Stimulated activated CD4-positive, alpha-beta T cell treated with anti-CD3 and anti-CD28 coated beads, Interleukin-12 subunit alpha, Interleukin-12 subunit beta, amount 100 ng/mL, for 48 hours (primary cell): ENCODE measurements at places on chromosomes 3 and 15.

DNA sequence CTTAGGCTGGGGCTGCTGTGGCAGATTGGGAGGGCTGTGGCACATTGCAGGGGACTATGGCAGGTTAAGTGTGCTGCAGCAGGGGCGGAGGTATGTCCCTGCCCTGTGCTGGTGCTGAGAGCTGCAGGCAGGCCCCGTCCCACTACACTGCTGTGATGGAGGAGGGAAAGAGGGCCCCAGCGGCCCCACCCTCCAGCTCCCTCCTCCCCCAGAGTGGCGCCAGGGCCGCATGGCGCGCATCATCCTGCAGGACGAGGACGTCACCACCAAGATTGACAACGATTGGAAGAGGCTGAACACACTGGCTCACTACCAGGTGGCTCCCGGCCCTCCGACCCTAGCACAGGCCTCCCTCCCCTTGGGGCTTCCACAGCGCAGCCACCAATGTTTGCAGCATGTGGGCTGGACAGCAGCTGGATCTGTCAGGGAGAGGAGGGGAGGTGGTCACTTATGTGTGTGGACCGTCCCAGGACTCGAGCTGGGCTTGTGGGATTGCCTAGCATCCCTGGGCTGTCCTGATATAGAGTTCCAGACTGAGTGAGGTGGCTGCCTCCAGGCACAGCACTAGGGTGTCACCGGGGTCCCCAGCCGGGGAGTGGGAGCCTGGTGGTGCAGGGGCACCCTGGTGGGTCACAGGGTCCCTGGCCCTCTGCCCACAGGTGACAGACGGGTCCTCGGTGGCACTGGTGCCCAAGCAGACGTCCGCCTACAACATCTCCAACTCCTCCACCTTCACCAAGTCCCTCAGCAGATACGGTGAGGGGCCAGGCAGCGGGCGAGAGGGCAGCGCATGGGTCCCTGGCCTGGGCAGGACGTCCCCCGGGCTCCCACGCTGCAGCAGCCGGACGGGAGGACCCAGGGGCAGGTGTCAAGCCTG is 46.1 kb downstream of the PLXNA1 start:
- no peak for DNase-seq

DNA sequence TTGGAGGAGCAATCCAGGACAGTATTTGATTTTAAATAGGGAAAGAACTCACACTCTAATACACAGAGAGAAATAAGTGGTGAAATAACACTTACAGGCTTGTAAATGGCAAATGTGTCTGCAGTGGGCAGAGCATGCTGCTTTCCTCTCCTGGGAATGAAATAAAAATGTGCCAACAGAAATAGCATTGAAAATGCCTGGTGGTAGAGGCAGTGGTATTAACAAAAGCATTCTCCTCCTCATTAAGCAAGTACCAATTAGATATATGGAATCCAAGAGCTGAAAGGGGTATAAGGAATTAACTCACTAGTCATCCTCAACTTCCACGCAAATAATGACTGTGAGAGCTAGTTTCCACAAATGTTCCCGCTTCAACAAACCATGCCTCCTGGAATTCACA is 364.1 kb upstream of the KCNMB2 start:
- no peak for DNase-seq

DNA sequence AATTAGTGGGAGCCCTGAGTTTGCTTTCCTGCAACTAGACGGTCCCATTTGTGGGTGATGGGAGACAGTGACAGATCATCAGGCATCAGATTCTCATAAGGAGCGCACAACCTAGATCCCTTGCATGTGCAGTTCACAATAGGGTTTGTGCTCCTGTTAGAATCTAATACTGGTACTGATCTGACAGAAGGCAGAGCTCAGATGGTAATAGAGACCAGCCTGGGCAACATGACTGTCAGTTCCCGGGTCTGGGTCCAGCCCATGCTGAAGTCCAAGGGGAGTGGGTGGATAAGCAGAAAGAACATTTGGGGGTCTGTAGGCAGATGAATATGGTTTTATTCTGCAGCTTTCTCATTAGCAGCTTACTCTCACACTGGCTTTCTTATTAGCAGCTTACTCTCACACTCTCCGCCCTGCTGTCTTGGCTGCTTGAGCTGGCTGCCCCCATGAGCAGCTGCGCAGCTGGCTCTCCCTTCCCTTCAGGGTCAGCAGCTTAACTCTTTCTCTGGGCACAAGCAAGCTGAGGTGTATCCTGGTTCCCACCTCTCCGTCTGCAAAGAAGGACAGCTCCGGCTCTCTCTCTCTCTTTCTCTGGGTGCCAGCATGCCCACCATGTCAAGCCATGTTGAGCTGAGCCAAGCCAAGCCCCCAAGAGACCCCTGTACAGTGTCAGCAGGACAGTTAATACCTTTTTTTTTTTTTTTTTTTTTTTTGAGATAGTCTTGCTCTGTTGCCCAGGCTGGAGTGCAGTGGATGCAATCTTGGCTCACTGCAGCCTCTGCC is 46.5 kb downstream of the KLHDC8B start:
- DNase-seq = no peak

- DNase-seq = no peak
Observed at GRCh38 chr3:151750181-151750580, 16.5 kb downstream of the AADACL2 start.

- no peak for DNase-seq
Observed at GRCh38 chr3:25038922-25039321, 389.1 kb upstream of the RARB start.

DNA sequence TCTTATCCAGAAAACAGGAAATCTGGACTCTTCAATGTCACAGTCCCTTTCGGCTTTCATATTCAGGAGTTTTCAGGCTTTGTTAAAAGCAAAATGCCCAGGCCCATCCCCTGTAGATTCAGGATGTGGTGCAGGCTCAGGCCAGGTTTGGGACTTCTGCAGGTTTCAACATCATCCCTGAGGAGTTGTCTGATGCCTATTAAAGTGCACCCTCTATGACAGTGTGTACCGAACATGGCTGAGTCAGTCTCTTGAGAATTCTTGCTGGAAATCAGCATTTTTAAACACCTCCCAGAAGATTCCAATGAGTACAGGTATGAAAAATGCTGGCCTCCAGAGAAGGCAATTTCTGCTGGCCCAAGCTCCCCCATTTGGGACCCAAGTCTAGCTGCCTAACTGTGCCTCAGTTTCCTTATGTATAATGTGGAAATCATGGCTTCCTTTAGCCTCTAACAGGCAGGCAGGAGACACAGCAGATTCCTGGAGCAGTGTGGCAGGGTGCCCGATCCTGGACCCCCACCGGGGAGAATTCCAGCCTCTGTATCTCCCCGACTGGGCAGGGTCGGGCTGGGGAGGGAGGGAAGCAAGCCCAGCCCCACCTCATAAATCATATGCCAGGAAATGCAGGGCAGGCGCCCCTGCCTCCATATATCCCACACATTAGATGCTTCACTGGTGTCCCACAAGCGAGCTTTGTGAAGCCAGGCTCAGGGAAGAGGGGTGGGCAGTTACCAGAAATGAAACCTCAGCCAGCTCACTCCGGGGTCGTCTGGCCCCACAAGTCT is 44.4 kb upstream of the SLC6A11 start:
- no peak for DNase-seq

DNA sequence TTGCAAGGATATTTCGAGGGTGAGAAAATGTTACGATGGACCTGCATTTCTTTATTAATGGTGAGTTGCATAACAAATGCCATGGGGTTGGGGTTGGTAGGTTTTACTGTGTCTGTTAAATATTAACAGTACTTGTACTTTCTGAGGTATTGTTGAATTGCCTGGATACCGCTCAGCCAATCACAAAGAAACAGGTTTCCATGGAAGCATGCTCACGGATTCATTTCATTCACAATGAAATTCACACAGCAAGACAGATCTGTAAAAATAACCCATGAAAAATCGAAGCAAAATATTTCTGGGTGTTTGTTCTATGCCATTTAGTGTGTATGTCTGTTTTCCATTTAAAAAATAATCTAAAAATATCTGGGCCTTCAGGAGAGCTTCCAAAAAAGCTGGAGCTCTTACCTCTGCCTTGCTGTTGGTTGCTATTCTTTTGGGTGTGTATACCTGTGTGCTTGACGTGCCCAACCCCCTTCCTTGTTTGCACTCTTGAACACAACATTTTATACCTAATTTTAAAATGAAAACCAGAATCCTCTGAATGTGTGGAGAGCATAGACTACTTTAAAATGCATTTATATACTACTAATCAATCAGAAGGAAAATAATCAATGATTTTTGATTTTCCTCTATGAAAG is 479.8 kb upstream of the TBL1XR1 start:
- DNase-seq = no peak

DNA sequence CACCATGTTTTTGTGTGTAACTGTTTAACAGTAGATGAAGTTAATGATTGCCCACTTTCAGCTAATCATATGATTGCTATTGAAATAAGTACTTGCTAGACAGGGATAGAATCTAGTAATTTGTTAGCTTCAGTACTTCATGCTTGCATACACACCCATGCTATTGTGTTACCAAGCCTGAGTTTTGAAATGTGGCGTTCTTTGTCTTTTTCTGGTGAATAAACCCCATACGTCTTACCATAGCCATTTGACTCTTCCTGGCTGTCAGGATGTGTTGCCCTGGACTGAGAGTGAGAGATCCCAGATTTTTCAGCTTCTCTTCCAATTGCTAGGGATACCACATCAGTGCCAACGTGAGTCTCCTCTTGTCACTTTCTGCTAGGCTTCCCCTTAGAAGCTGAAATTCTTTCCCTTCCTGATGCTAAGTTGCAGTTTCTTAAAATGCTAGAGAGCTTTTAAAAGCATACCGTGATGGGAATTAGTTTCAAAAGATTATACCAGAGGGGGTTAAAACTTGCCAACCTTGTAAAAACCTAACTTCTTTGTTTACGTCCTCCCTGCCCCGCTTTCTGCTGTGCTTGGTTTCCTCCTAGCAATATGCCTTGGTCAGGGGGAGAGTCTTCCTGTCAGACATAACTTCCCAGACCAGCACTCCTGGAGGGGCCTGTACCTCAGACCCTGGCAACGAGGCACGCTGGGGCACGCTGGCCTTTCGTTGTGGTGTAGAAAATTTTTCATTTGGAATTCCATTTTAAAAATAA is 62.9 kb upstream of the ULK4 start:
- DNase-seq = no peak

DNA sequence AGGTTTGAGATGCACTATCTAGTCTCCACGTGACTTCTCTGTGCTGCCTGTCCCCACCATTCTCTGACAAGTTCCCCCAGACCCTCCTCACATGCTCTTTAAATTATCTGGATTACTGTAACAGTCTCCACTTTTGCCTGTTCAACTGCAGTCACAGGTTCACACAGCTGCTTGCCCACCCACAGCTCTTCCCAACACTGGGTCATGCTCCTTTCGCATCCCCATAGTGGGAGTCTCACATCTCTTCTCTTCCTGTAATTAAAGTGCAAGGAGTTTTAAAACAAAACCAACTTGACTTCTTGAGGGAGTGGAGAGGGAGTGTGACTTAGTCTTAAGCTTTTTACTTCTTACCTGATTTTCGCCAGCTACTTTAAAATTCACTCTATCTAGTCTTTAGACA is 178.8 kb downstream of the PLCL2 start:
- no peak for DNase-seq

DNA sequence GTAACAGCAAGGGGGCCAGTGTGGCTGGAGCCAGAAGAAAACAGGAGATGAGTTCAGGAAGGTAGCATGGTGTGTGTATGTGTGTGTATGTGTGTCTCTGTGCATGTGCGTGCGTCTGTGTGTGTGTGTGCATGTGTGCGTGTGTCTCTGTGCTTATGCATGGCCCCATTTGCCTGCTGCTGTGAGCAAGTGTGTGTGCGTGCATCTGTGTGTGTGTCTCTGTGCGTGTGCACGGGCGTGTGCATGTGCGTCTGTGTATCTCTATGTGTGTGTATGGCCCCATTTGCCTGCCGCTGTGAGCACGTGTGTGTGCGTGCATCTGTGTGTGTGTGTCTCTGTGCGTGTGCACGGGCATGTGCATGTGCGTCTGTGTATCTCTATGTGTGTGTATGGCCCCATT is 7.1 kb upstream of the EEFSEC start:
- no peak for DNase-seq

DNA sequence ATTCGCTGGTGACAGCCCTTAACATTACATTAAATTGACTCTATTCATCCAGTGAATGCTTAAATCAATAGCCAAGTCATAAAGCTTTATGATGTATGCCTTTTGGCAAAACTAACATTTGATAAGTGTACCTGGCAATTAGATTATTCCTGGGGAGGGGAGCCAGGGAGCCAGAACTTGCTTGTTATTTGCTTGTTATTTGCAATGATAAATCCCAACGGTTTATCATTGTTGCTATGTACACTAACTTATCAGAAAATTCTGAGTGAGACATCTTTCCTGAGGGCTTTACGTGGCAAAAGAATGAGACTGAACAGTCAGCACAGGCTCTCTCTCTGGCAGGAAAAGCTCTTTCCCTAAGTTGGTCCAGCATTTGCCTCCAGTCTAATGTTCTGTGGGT is 35.8 kb upstream of the FBN1 start:
- no peak for DNase-seq

GRCh38 chr15:69784798-69785566 is 312.7 kb downstream of the TLE3 start:
- no peak for DNase-seq

DNA sequence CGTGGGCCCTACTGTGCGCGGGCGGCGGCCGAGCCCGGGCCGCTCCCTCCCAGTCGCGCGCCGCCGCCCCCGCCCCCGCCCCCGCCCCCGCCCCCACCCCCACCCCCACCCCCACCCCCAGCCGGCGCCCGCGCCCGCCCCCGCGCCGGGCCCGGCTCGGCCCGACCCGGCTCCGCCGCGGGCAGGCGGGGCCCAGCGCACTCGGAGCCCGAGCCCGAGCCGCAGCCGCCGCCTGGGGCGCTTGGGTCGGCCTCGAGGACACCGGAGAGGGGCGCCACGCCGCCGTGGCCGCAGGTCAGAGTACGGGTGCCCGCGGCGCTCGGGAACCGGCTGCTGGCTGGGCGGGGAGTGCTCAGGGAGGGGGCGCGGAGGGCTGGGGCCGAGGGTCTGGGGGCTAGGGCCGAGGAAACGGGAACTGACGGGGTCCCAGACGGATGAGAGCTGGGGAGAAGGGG is 1.1 kb upstream of the PPARG start:
- DNase-seq = no peak

DNA sequence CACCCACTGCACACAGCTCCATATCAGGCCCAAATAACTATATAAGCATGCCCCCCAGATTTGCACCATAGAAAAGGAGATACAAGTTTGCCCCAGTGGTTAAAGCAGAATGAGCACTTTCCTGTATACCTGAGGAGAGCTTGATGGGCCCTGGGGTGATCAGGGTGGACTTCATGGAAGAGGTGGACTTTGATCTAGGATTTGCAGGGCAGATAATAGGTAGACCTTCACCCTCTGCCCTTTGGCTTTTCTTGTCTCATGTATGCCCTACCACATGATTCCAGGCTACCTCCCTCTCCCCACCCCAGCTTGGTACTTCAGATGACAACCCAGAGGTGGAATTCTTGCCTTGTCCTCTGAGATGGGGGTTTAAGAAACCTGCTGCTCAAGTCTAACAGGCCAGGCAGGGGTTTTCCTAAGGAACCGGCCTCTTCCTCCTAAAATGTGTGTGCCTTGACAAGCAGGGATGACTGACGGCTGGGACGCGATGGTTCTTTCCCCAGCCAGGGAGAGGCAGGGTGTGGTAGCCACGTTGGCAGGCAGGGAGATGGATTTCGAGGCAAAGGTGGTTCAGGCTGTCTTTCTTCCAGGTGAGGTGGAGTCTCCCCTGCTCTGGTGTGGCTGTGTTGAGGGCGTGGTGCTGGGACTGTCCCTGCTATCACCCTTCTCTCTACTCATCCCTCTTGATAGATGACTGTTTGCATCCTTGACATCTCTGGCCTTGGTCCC is 6.6 kb upstream of the RHCG start:
- DNase-seq = no peak
